ENCODE measurements at places on chromosomes 4 and X. TPM values are rescaled to one million over a fixed set of nuclear protein-coding genes. Genes with fewer than 3 reads are reported as not detected.

- DNase-seq, result no peak
These were observed 161.5 kb upstream of the EPHA5 start for GRCh38 chr4:65831828-65832227.

- no peak for DNase-seq
These were observed 107.6 kb downstream of the AMER1 start for GRCh38 chrX:64097891-64098290.

ERCC6L gene
- total RNA-seq, result 0.13 TPM

DNA sequence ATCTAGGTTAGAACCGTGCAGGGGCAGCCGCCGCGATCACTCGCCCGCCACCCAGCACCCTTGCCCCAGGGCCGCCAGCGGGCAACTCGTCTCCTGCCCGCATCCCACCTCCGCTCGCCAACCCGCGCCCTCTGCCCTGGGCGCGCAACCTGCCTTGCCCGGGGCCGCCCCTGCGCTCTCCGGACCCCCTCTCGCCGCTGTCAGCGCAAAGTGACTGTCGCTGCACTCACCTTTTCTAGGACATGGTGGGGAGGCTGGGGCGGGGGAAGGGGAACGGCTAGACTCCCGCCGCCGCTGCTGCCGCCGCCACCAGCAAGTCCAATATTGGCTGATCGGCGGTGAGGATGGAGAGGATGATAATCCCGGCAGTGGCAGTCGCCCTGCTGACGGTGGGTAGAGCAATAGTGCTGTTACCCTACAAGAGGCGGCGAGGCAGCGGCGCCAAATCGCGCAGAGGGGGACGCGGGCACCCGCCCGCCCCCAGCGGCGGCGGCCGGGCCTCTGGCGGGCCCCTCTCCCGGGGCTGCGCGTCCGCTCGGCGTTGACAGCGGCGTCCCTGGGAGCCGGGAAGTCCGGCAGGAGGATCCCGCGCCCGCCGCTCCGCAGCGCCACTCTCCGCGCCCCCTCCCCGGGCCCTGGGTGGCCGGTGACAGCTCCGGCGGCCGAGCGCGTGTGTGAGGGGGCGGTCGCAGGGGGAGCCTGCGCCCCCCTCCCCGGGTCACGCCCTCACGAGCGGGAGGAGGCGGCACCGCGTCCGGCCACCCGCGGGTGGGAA, 2.3 kb upstream of the NR3C2 start:
- DNase-seq, result peak; percentile 79

HERC5 gene
- total RNA-seq, result 9.6 TPM
